Activated naive CD8-positive, alpha-beta T cell treated with anti-CD3 and anti-CD28 coated beads for 36 hours (primary cell): ENCODE measurements at places on chromosomes 3 and 15.

- DNase-seq = no peak
Measured at GRCh38 chr3:127538569-127538968, 52.0 kb downstream of the TPRA1 start.

DNA sequence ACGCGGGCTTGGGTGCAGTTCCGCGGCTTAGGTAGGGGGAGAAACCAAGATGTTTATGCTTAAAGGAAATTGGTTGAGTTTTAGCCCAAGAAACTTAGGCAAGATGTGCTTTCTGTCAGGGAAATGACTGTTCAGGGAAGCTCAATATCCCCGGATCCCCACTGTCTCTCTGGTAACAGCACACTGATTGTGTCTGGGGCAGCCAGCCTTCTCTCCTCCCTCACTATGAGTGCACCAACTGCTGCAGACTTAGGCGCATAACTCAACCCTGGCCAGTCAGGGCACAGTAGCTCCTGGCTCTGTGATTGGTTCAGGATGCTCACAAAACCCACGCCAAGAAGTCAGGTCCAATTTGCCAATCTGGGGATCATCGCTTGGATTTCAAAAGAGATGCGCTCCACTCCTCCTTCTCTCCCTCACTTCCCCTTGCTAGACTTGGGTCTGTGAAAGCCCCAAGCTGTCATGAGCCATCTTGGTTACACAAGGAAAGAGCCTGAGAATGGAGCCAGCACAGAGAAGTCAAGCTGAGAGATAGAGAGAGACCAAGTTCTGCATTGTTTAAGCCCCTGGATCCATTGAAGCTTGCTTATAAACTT is 42.5 kb upstream of the CACNA2D3 start:
- DNase-seq = no peak

- DNase-seq = no peak
Measured at GRCh38 chr15:32838338-32838737, 120.5 kb downstream of the GREM1 start.

GRCh38 chr3:172159962-172160538 is 120.7 kb downstream of the FNDC3B start:
- no peak for DNase-seq

- no peak for DNase-seq
Measured at GRCh38 chr15:97026781-97027180, 696.3 kb downstream of the NR2F2 start.

GRCh38 chr3:168407381-168407780 is 311.7 kb upstream of the GOLIM4 start:
- no peak for DNase-seq
